ENCODE measurements at places on chromosomes 11 and 22.

- DNase-seq, result no peak
These were observed 50.6 kb upstream of the APOA1 start for GRCh38 chr11:116888024-116888423.

DNA sequence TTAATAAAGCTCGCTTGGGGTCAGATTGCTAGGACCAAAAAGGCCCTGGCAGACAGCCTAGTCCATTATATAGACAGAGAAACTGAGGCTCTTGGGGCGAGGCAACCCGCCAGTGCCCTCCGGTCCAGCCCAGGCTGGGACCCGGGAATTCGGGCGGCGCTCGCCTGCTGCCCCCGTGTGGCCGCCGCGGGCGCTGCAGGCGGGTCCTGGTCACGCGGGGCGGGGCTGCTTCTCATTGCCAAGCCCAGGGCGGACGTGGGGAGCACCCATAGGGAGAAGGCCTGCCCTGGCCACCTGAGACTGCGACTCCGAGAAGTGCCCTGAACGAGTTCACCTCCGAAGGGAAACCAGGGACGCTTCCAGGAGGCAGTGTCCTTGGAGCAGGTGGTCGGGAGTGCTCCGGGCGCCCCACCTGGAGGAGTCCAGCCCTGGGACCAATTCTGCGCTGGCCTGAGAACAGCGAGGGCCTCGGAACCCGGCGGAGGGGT, 36.0 kb upstream of the CSNK1E start:
- no peak for DNase-seq

GRCh38 chr11:100004541-100004940, 682.5 kb upstream of the ARHGAP42 start:
- no peak for DNase-seq

- no peak for DNase-seq
These were observed 8.9 kb upstream of the OR2D3 start for GRCh38 chr11:6911948-6912347.

DNA sequence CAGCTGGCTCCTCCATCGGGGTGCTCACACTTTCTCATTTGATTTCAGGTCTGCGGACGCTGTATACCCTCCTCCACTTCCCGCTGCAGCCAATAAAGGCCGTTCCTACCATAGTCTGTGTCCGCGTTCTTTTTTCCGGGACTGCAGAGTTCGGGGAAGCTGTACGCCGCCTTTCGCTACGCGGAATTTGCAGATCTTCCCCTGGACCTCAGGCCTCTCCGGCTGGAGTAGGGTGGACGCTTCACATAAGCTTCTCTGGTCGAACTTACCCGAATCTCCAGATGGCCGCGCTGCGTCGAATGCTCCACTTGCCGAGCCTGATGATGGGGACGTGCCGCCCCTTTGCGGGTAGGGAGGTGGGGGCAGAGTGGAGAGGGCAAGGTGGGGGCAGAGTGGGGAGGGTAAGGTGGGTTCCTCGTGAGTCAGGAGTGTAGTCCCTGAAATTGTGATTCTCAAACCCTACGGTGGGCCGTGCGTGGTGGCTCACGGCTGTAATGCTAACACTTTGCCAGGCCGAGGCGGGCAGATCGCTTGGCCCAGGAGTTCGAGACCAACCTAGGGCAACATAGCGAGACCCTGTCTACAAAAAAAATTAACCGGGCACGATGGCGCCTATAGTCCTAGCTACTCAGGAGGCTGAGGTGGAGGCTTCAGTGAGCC, 617 bp downstream of the CSKMT start:
- no peak for DNase-seq

DNA sequence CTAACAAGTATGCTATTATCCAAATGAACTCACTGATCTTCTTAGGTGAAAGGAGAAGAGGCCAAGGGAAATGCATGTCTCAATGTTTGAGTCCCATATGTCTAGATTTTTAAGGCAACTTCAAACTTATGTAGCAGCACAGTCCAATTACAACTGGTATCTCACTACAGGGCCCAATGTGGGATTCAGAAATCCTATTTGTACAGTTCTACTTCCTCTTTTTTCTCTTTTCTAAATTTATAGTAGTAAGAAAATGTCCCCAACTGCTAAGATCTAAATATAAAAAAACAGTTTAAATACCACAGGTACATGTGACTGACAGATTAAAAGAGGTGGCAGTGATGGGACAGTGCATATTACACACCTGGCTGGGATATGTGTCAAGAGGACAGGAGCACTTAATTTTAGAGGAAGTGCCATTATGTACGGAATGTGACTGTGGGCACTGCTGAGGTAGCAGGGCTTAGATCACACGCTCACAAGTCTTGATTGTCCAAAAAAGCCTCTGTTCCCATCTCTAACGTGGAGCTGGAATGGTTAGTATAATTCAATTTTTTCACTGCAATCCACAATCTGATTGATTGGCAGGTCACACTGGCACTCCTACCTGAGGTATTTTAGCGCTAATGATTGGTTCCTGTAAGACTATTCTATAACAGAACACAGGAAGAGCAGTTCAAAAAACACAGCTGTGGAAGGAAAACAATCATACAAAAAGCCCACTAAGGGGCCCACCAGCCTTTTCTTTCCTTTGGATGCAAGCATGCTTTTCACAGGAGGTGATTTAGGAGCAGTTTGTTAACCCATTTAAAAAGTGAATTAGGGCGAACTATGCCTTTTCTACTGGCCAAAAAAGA, 34.6 kb downstream of the APOL5 start:
- no peak for DNase-seq

- no peak for DNase-seq
These were observed 565 bp downstream of the GAS2L1 start for GRCh38 chr22:29306835-29307595.

- DNase-seq, result no peak
These were observed 1098.6 kb upstream of the CCDC90B start for GRCh38 chr11:84384731-84385130.

DNA sequence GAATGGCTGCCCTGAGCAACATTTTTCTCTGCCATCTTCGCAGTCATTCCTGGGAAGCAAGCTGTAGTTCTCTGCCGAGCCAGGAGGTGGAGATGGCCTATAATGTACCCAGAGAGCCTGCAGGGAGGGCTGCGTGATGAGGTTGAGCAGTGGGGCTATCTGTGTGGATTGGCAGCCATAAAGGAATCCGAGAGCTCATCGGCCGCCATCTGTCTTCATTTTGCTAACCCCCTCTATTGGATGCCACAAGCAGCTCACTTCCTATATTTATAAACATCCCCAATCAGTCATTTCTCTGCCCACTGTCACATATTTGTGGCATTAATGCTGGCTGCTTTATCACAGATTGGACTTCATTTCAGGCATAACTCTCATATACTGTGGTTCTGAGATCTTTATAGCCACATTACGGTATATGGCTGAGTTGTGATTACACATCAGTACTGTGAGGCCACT, 209.5 kb downstream of the NTM start:
- no peak for DNase-seq

- DNase-seq, result no peak
These were observed 43.0 kb upstream of the HIPK3 start for GRCh38 chr11:33214187-33214586.

- no peak for DNase-seq
These were observed 19.2 kb upstream of the CASP12 start for GRCh38 chr11:104917271-104918112.

DNA sequence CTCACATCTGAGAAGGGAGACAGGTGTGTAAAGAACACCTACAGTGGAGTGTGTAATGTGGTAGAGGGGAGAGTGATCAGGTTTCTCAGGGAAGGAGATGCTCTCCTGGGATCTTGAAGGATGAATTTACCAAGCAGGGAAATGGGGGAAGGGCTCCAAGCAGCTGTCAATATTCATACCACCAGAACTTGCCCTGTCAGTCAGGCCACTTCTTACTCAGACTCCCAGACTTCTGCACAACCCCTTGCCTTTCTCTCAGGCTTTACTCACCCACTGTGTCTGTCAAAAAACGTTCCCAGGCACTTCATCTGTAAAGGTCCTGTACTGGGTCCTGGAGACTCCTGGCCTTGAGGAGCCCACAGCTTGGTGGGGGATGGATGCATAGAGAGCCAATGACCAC, 14.0 kb upstream of the FCHSD2 start:
- no peak for DNase-seq

DNA sequence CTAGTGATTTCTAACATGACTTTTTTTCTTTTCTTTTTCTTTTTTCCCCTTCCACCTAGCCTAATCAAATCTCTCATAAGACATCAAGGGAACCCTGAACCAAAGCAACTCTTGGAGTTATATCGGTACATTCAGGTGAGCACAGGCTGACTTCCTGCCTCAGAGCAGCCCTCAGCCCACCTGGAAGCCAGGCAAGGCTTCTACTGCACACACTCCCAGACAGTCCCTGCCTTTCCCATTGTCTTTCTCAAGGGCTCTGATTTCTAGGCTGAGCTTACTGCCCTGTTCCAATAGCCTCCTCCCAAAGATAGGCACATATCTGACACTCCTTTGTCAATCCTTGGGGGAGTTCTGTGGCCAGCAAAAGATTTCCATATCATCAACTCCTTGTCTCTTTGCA, 629.5 kb downstream of the NTM start:
- no peak for DNase-seq

GRCh38 chr11:99960536-99960935, 726.6 kb upstream of the ARHGAP42 start:
- no peak for DNase-seq

GRCh38 chr11:46114378-46114777, 6.9 kb downstream of the PHF21A start:
- no peak for DNase-seq

GRCh38 chr11:74683941-74684481, 47.2 kb downstream of the CHRDL2 start:
- DNase-seq, result no peak

GRCh38 chr22:34080433-34080832, 160.2 kb upstream of the LARGE1 start:
- DNase-seq, result no peak

DNA sequence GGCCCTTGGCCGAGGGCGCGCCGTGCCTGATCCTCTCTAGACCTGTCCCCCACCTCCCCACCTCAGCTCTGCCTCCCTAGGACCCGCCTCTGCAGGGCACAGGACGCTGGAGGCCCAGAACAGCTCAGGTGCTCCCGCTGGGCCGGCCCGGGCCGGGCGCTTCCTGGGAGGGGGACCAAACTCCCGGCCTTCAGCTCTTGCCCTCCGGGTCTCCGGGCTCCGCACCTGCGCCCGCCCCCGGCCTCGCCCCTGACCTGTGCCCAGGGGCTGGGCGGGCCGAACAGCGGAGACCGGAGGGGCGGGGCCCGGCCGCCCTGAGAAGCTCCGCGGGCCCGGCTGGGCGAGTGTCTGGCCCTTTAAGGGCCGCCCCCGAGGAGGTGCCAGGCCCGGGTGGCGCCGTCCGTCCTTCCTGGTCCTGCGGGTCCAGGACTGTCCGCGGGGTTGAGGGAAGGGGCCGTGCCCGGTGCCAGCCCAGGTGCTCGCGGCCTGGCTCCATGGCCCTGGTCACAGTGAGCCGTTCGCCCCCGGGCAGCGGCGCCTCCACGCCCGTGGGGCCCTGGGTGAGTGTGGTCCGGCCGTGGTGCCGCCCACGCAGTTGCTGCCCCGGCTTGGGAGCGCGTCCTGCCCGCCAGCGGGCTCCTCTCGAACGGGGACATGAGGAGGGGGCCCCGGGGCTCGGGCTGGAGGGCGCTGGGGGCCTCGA, at the start of gene SSH3:
Gene SSH3 (plus strand): TSS at position 399 of the 703 bp plus-strand sequence. CDS start 96 bp downstream, at position 495.
- peak; percentile 49 for DNase-seq

GRCh38 chr22:37922191-37922590, 16.1 kb downstream of the MICALL1 start:
- DNase-seq, result no peak

DNA sequence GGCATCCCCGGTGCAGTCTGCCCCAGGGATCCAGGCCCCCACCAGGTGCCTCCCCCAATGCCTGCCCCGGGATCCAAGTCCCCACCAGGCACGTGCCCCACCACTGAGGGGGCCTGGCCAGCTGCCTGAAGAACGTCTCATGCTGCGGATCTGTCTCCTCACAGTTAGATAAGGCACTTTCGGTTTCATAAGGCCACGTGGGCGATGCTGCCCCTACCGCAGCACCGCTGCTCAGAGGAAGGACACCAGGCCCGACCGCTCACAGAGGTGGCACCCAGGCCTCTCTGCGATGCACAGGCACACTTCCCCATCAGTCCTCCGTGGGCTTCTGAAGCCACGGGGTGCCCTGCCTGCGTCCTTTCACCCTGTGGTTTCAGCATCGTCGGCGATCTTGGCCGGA, 68.1 kb upstream of the BID start:
- DNase-seq, result no peak

GRCh38 chr11:75577207-75577606, 15.2 kb downstream of the SERPINH1 start:
- no peak for DNase-seq

DNA sequence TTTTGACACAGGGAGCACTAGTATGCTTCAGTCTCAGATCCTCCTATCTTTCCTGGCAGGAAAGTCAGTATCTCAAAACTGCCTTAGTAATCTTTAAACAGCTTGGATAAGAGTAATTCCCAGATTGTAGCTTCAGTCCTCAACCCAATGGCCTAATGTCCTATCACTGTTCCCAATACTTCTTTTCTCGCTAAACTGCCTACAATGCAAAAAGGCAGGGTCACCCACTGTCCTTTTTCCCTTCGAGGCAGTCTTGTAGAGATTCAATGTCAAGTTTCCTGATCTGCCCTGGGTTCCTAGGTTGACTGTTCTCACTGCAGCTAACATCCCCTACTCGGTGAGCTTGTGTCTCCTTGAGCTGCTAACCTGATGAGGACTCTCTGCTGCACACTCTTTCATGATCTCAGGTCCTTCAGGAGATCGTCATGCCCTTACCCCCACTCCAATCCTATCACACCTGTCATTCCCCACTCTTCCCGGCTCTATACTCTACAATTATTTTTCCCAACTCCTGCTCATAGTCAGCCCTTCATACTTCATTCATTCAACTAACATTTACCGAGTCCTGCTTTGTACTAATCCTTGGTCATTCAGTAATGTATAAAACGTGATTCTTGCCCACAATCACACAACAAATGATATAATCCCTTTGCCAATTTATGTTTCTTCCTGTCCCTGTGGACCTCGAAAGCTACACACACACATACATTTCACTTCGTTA, 904 bp downstream of the C2CD3 start:
- no peak for DNase-seq

- DNase-seq, result no peak
These were observed 33.8 kb downstream of the PPIL2 start for GRCh38 chr22:21699643-21700042.

GRCh38 chr11:17648528-17648927, 70.8 kb upstream of the MYOD1 start:
- DNase-seq, result no peak

- no peak for DNase-seq
These were observed 223.8 kb downstream of the CTTN start for GRCh38 chr11:70622091-70622490.
